ENCODE measurements at places on chromosomes 6 and 20.

DNA sequence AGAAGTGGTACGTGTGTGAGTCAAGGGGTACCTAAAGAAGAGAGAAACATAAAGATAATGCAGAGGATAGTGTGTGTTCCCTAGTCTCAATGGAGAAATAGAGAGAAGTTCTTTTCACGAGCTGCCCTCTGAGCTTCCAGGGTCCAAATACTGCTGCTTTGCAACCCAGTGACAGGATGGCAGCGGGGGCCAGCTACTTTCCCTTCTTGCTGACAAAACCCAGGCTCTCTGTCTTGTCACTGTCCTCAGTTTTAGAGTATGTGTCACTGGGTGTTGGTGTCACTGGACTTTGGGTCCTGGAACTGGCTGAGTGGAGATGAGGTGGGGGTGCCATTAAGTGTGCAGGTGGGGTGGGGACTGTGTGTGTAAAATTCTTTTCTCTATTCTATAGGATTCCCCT lies 265.6 kb downstream of the CDC5L start:
- no peak for DNase-seq

GRCh38 chr20:51204794-51205193 lies 181.9 kb upstream of the KCNG1 start:
- DNase-seq: no peak

- no peak for DNase-seq
These were observed 28.5 kb upstream of the EPHA7 start for GRCh38 chr6:93447874-93448273.

GRCh38 chr20:7866285-7866684 lies 74.0 kb downstream of the HAO1 start:
- DNase-seq: no peak

GRCh38 chr6:8329562-8329961 lies 105.8 kb downstream of the SLC35B3 start:
- DNase-seq: no peak

GRCh38 chr20:47273591-47274235 lies 82.8 kb downstream of the ZMYND8 start:
- no peak for DNase-seq

GRCh38 chr6:102355578-102355977 lies 962.1 kb downstream of the GRIK2 start:
- no peak for DNase-seq

DNA sequence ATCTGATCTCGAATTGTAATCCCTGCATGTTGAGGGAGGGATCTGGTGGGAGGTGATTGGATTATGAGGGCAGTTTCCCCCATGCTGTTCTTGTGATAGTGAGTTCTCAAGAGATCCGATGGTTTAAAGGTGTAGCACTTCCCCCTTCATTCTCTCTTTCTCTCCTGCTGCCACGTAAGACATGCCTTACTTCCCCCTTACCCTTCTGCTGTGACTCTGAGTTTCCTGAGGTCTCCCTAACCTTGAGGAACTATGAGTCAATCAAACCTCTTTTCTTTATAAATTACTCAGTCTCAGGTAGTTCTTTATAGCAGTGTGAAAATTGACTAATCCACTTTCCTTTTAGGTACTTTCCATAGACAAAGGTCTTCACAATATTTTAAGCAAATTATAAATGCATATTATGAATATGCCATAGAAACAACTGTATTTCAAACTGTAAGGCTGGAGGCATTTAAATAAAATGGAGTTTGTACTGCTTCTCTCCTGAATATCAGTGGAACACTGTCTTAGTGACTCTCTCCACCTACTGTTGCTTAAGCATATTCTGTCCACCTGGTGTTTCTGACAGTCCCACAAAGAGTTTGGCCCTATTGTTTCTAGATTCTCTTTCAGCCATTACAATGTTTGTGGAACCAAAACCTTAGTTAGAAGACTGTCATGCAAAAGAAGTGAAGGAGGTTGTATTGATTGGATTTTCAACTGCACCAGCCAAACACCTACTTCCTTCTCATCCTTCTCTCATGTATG lies 24.3 kb upstream of the IL17A start:
- no peak for DNase-seq

DNA sequence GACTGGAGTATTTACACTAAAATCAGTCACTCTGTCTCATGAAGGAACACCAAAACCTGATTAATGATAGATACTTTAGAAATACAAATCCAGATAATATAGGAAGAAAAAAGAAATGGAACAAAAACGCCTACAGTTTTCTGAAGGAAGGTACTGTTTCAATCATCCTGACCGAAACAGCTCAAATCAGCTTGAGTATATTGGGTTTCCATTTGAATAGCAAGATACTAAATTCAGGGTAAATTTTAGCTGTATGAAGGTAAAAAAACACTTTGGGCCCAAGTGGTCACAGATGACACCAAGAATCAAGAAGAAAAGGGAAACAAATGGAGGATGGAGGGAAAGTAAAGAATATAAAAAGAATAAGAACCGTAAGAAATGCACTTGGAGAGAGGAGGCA lies 6.9 kb downstream of the ZSCAN23 start:
- DNase-seq: no peak

- no peak for DNase-seq
These were observed 11.2 kb downstream of the HLA-DQB1 start for GRCh38 chr6:32655203-32655710.

DNA sequence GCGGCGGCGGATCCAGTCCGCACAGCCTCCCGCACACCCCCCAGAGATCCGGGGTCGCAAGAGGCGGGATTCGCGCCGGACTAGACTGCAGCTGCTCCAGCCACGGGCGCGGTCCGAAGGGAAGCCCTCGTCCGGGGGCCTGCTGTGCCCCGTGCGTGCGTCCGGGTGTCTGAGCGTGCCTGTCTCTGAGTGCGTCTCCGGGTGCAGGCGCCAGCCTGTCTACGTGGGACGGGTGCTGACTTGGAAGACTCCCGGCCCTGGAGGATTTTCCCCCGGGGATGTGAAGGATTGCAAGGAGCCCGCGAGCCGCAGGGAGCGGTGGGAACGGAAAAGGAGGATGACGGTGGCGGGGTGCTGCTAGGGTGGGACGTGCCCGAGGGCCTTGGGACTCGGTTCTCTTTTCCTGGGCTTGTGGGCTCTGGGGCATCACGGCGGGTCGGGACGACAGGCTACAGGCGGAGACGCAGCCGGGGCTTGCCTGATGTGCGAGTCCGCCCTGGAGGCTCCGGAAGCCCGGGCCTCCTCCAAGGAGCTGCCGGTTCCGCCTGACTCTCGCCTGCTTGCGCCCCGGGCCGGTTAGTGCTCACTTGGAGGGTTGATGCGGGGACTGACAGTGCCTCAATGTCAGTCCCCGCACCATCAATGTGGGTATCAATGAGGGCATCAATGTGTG lies 5.7 kb downstream of the MAFB start:
- DNase-seq: no peak

DNA sequence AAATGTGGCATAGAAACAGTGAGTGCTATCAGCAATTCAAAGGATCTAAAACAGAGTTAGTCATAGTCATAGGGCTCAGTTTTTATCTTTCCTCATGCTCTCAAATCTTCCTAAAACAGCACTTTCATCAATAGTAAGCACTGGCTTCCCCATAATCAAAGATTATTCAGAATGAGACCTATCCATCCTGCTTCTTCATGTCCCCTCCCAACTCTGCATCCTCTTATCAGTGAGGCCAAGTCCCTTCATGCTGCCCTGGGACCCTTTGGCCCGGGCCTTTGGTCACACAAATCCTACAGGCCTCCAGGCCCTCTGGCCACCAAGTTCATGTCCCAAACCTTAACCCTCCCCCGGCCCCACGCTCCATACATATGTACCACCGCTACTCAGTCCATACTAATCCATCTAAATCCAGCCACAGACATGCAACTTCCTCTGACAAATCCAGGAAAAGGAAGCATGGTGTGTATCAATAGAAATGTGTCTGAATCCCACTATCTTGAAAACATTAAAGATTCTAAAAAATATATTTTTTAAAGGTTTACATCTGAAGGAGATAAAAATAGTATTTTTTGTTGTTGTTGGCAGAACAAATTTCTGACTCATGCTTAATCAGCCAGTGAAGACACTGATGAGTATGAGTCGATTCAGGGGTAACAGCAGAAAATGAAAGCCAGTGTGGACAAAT lies 143.5 kb downstream of the PDE7B start:
- DNase-seq: no peak

- no peak for DNase-seq
These were observed 14.2 kb downstream of the PRR18 start for GRCh38 chr6:166293731-166294584.

- DNase-seq: no peak
These were observed 82.4 kb downstream of the PPP1R3G start for GRCh38 chr6:5167501-5167900.

DNA sequence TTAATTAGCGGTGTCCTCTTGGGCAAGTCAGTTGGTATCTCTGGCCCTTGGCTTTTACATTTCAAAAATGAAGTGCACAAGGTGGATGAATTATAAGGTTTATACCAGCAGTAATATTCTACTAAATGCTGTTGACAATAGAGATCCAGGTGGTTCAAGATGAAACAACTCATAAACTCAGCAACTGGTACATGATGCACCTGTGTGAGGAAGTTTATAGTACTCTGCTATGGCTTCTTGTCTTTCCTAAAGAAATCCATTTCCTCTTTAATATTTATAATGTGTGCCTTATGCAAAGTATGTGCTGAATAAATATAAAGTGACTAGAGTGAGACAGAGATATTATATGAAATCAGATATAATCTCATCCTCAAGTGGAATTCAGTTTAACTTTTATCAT lies 48.5 kb downstream of the ADGRG6 start:
- no peak for DNase-seq

DNA sequence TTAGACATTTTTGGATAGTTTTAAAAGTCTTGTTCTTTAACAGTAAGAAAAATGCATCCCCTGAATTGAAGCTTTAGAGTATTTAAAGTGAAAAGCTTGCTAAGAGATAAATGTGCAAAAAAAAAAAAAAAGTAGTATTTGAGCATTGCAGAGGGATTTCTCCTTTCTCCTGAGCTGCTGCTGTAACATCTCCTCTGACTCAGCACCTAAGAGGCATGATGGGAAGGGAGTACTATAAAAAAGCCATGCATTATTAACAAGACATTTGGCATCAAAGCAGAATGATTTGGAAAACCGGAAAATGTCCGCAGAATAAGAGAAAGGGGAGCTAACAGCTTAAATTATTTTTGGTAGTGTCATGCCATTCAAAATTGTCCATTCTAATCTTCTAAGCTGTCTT lies 27.9 kb downstream of the B4GALT5 start:
- no peak for DNase-seq

DNA sequence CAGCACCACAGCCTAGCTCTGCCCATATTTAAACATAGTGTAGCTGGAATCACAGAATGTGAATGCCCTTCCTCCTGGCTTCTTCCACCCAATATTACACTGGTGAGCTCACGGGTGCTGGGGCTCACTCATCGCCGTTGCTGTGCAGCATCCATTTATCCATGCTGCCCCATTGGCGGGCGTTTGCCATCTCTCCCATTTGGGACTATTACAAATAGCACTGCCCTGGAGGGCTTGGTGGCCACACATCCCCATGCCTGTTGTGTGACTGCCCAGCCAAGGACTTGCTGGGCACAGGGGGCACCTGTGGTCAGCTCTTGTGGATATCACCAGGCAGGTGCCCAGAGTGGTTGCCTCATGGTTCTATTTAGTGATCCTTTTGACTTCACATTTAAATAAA lies 54.5 kb upstream of the ENTPD6 start:
- no peak for DNase-seq

DNA sequence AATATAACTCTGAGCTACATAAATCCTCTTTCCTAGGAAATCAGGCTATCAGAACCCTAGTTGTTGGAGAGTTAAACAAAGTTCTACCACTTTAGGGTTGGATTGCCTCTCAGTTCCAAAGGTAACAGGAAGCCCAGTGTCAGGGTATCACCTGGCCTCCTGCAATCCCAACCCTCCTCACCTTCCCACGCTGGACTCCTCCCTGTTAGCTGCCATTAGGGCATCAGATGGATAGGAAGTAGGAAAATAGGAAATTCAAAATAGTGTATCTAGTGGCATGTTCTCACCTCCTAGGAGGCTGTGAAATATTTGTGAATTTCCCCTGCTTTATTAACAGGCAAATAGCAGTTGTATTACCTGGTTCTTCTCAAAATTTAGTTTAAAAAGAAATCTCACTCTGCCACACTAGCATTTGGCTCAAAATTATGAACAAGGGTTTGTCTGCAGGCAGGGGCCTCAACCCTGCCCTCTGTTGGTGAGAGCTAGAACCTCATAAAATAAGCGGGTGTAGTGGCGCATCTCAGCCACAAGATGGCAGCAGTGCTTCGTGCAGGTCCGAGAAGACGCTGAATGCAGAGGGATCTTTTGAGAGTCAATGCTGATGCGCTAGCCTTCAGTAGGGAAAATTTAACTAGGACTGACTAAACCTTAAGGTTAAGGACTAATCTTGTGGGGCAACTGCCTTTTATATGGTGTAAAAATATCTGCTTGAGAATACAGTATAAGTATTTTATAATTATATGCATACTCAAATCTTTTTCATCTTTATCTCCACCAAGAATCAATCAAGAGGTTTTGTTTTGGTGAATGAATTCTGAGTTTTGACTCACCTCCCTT lies 209.8 kb upstream of the KCNQ5 start:
- DNase-seq: peak; percentile 32

- no peak for DNase-seq
These were observed 57.6 kb downstream of the CD24 start for GRCh38 chr6:106916891-106917290.

- no peak for DNase-seq
These were observed 59.0 kb downstream of the CD164 start for GRCh38 chr6:109323241-109323640.

GRCh38 chr6:111894951-111895350 lies 21.7 kb upstream of the FYN start:
- DNase-seq: no peak

DNA sequence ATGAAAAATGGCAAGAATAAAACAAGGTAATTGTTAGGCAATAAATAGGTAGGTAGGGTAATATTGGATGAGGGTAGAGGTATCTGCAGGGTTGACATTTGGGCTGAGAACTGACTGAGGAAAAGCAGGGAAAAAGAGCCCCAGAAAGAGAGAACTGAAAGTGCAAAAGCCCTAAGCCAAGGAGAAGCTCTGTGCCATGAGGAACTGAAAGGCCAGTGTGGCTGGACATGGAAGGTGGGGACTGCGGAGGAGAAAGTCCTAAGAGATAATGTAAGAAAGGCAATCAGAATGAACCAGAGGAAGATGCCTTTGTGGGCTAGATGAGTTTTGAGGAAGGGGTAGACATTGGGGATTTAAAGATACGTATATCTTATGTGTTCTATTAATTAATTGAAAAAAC lies 9.9 kb upstream of the HIVEP2 start:
- DNase-seq: no peak

- no peak for DNase-seq
These were observed 367.1 kb downstream of the PREX1 start for GRCh38 chr20:48460681-48461080.

GRCh38 chr6:136643850-136644596 lies 93.8 kb upstream of the MAP7 start:
- peak; percentile 13 for DNase-seq

GRCh38 chr20:15799871-15800270 lies 773.4 kb downstream of the KIF16B start:
- no peak for DNase-seq

GRCh38 chr6:169577236-169577635 lies 124.6 kb downstream of the WDR27 start:
- DNase-seq: no peak

- DNase-seq: no peak
These were observed 1.4 kb downstream of the IL22RA2 start for GRCh38 chr6:137171824-137172733.

All from GM12891 (cell line).